OCI-LY7 (cell line): ENCODE measurements at places on chromosomes 4 and X. TPM values are rescaled to one million over a fixed set of nuclear protein-coding genes. Genes with fewer than 3 reads are reported as not detected.

GRCh38 chr4:128162434-128162833 lies 101.3 kb downstream of the LARP1B start:
- no peak for DNase-seq

DNA sequence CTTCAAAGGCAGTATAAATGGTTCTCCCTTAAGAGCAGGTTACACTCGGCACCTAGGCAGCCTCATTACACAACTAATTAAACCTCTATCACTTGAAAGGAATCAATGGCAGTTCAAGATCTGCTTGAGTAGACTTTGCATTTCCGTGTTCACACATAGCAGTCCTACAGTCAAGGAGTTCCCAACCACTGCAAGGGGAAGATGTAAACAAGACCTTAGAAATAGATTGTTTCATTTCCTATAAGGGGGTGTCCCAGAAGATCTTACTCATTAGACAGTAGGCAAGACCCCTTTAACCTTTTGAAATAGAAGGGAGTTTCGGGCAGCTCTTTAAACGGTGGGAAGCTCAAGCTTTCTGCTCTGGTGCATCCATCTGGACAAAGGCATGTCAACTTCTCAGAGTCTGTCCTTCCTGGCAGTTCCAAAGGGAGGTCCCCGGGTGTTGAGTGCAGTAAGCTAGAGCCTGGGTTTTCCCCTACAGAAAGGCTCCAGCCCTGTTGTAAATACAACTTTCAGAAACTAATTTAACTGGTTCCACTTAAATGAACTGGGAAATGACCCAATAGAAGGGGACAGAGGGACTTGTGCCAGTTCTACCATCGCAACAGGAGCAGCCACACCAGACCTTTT lies 150.8 kb downstream of the RBMX2 start:
- DNase-seq = no peak

- DNase-seq = peak; percentile 51
Observed at GRCh38 chrX:40172401-40173142, 74.8 kb upstream of the BCOR start.

DMP1 gene
- not detected in 2 replicates for total RNA-seq

- DNase-seq = no peak
Observed at GRCh38 chrX:48541140-48541814, 1.8 kb downstream of the TBC1D25 start.

AKAP14 gene
- not detected in 2 replicates for total RNA-seq

GRCh38 chr4:142974328-142974727 lies 128.2 kb upstream of the INPP4B start:
- no peak for DNase-seq

PAGE3 gene
- total RNA-seq = not detected in 2 replicates

GRCh38 chr4:24984602-24985532 lies 45.9 kb downstream of the LGI2 start:
- no peak for DNase-seq

GRCh38 chr4:53103481-53103880 lies 241.4 kb downstream of the RASL11B start:
- DNase-seq = no peak

- no peak for DNase-seq
Observed at GRCh38 chr4:81180916-81181315, 34.1 kb downstream of the PRKG2 start.

DNA sequence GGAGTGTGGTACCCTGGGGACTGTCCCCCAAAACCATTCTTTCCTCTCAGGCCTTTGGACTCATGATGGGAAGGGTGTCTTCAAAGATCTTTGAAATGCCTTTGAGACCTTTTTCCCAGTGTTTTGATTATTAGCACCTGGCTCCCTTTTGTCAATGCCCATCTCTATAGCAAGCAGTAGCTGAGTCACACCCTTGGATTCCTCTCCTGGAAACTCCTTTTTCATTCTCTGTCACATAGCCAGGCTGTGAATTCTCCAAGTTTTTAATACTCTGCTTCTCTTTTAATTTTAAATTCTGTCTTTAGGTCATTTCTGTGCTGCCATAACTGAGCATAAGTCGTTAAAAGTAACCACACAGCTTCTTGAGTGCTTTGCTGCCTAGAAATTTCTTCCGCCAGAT lies 29.7 kb downstream of the IL21 start:
- no peak for DNase-seq

RAB40AL gene
- 0.38 and 0.76 TPM in 2 replicates for total RNA-seq

DNA sequence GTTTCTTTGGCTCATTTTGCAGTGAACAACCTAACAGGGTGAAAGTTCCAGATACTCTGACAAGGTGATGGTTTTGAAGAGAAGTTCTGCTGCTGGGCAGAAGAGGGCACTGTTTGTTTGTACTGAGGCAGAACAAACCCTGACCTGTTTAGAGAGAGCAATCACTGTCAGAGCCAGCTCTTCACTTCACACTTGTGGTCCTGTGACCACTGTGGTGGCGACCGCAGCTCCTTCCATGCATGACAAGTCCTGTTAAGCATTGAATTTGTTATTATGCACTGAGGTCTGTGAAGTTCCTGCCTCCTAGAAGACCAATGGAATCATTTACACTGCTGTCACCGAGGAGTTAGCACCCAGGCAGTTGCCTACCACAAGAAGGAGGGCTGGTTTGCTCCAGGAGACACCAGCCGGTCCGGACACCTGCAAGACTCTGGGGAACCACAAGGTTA lies 86.6 kb downstream of the ZNF330 start:
- peak; percentile 48 for DNase-seq

DUX4 gene
- not detected in 2 replicates for total RNA-seq

GRCh38 chrX:124518885-124519284 lies 172.5 kb downstream of the SH2D1A start:
- no peak for DNase-seq

DNA sequence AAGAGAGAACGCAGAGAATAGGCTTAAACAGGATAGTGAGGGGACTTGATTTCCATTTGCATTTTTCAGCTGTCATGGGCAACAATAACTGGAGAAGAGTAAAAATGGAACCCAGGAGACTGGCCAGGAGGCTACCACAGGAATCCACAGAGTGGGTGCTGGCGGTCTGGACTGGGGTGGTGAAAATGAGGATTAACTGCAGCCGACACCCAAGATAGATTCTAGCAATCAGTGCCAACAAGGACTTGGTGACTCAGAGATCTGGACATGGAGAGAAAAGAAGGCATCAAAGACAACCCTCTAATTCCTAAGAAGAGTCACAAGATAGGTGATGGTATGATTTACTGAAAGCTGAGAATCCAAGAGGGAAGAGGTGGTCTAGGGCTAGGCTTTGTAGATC lies 102.8 kb downstream of the ATP8A1 start:
- DNase-seq = no peak

PAGE2B gene
- total RNA-seq = not detected in 2 replicates

RAI2 gene
- total RNA-seq = not detected in 2 replicates

GRCh38 chr4:91243132-91243531 lies 1060.6 kb upstream of the GRID2 start:
- DNase-seq = no peak

GRCh38 chr4:73343432-73343831 lies 60.7 kb upstream of the ALB start:
- no peak for DNase-seq

GRCh38 chr4:150211799-150212445 lies 133.7 kb downstream of the DCLK2 start:
- no peak for DNase-seq

- no peak for DNase-seq
Observed at GRCh38 chr4:153495480-153496193, 29.5 kb downstream of the TMEM131L start.

DNA sequence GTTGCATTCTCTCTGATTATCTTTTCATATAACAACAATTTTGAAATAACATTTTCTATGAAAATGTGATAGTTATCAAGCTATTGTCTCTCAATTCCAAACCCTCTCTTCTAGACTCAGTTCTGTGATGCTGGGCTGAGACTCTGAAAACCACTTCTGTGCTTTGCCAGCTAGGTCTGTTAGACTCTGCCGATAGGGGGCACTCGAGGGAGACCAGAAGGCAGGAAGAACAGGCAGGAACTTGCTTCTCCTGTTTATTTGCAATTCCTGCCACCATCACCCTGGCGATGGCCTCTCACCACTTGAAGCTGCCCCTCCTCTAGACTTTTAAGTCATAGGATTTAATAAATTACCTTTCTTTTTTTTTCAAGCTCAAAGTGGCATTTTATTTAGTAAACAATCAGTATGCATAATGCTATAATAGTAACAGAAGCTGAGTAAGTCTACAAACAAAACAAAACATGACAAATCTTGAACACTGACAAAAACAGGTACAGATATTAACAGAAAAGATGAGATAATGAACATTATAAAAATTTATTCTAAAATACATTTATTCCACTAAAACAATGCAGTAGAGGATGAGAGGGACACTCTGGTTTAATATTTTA lies 49.7 kb downstream of the RASL11B start:
- peak; percentile 80 for DNase-seq

GRCh38 chr4:186953599-186954260 lies 230.1 kb upstream of the FAT1 start:
- no peak for DNase-seq

DNA sequence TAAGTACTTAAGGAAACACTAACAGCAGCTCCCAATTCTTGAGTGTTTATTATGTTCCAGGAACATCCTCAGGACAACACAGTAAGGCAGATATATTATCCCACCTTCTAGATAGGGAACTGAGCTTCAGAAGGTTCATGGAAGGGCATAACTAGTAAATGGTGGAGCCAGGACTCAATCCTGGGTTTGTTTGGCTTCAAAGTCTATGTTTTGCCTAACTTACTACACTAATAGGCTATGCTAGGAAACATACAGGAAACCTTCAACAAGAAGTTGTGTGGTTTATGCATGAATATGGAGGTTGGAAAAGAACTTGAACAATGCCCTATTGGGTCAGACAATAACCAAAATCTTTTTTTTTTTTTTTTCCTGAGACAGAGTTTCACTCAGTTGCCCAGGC lies 72.5 kb upstream of the GPR34 start:
- DNase-seq = no peak

DNA sequence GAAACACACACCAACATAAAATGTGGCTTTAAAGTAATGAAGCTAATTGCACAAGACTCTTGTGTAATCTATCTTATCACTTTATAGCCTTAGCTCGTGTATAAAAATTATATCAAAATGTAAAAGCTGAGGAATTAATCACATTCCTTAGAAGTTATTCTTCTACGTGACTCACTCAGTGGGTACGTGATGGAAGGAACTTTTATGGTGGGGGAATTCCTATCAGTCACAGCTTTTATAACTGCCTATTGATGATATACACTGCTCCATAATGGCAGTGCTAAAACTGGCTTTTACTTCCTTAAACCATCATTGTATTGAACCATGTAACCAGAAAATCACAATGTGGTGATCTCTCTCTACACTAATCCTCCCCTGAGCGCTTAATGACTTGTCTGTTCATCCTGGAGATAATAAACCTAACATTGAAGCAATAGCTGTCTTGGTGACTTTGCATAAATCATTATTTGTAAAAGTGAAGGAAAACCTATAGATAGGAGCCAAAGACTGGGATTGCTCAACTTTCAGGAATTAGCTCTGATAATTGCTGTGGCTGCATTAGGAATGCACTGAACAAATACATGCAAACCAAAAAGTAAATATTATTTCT lies 276.7 kb downstream of the GBA3 start:
- no peak for DNase-seq

AKAP4 gene
- total RNA-seq = not detected in 2 replicates

GRCh38 chr4:122798101-122798500 lies 28.5 kb upstream of the FGF2 start:
- DNase-seq = no peak

ARX gene
- 0.11 TPM in 1 of 2 replicates, not detected in the other for total RNA-seq

GAGE2A gene
- not detected in 2 replicates for total RNA-seq

- DNase-seq = no peak
Observed at GRCh38 chr4:57580710-57581599, 470.8 kb upstream of the IGFBP7 start.

SPANXC gene
- total RNA-seq = not detected in 2 replicates

- no peak for DNase-seq
Observed at GRCh38 chr4:94762326-94762725, 4.6 kb downstream of the BMPR1B start.

KLHL2 gene
- 33.8 and 39.6 TPM in 2 replicates for total RNA-seq

DNA sequence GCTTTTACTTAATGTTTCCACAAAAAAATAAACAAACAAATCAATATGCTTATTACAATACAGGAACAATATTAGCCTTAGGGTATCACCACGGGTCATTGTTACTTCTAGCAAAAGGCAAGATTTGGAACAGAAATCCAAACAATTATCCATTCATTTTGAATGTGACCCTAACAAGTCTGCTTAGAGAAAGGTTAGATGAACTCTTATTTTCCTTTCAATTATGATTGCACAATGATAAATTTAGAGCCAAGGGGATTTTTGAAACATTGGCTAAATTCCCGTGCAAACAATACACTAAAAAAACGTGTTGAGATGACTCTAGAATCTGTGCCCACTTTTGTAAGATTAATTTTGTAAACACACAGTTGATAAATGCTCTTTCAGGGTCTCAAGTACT lies 474.7 kb downstream of the PCDH7 start:
- no peak for DNase-seq

DNA sequence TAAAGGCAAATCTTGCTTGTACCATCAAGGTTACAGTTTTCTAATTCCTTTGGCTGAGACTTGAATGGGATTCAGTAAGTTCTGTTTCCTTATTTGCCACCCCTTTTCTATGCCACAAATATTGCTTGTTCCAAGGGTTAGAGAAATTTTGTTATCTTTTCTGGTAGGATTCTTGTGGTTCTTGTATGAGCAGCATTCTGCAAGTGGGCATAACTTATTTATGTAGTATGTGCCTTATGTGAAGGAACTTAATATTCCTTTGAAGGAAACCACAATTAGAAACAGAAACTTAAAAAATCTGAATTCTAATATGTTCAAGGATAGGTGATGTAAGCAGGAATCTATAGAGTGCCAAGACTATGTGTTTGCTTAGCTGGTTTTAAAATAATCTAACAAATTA lies 53.1 kb upstream of the TSPAN5 start:
- DNase-seq = no peak

RNF212 gene
- total RNA-seq = not detected in 2 replicates

SLC4A4 gene
- total RNA-seq = not detected in 2 replicates

DNA sequence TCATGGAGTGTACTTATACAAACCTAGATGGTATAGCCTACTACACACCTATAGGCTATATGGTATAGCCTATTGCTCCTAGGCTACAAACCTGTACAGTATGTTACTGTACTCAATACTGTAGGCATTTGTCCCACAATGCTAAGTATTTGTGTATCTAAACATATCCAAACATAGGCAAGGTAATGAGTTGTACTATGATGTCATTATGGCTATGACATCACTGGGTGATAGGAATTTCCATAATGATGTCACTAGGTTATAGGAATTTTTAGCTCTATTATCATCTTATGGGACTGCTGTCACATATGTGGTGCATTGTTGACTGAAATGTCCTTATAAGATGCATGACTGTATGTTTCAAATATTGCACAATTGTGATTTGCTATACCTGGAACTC lies 5.5 kb upstream of the PAGE1 start:
- DNase-seq = no peak

NPY2R gene
- total RNA-seq = not detected in 2 replicates

DNA sequence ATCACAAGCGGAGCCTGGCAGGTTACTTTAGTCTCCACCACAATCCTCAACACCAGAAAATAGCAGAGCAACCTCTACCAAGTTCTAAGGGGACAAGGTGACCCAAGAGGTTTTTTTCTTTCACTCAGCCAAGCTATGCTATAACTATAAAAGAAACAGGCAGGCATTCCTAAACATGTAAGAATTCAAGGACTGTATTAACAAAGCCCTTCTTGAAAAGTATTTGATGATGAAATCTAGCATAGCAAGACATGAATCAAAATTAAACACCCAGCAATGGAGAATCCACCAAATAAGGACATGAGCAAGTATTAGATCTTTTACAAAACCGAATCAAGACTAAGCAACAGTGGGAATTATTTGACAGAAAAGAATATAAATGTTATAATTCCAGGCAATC lies 25.7 kb upstream of the C1QTNF7 start:
- no peak for DNase-seq
